Activated T-helper 17 cell treated with anti-CD3 and anti-CD28 coated beads, Interleukin-2, amount 50 U/mL, for 72 hours (primary cell): ENCODE measurements at places on chromosomes 1 and 21. TPM values are rescaled to one million over a fixed set of nuclear protein-coding genes. Genes with fewer than 3 reads are reported as not detected.

The MEAF6 gene
- total RNA-seq: 53.1 TPM

The FNDC5 gene
- total RNA-seq: not detected

The SPATA46 gene
- total RNA-seq: not detected

The PRAMEF4 gene
- total RNA-seq: not detected

The EXOC8 gene
- 15.5 TPM for total RNA-seq

The FOXD2 gene
- total RNA-seq: 0.29 TPM

The DNAJC28 gene
- total RNA-seq: 0.54 TPM

The FAM110D gene
- not detected for total RNA-seq

The CASQ2 gene
- not detected for total RNA-seq

The CFHR1 gene
- 0.24 TPM for total RNA-seq

The OR2T35 gene
- not detected for total RNA-seq

The LCE1F gene
- not detected for total RNA-seq

The HSD3B1 gene
- not detected for total RNA-seq

The SAMD13 gene
- total RNA-seq: not detected

The SMIM1 gene
- 1.5 TPM for total RNA-seq

The BMP8B gene
- 0.37 TPM for total RNA-seq

The PDE9A gene
- 6.9 TPM for total RNA-seq

The OR2AK2 gene
- total RNA-seq: 0.26 TPM

The PKLR gene
- total RNA-seq: not detected

The LHX8 gene
- total RNA-seq: not detected

The SH3D21 gene
- total RNA-seq: 245 TPM

The PRXL2B gene
- 36.3 TPM for total RNA-seq

The LORICRIN gene
- total RNA-seq: not detected

The AMY2A gene
- not detected for total RNA-seq

The KLHDC7A gene
- total RNA-seq: not detected

The ZNF697 gene
- total RNA-seq: not detected

The PADI1 gene
- total RNA-seq: not detected

The S100A8 gene
- not detected for total RNA-seq

The NKAIN1 gene
- total RNA-seq: not detected

The YBX1 gene
- total RNA-seq: 981 TPM

The TYW3 gene
- total RNA-seq: 37.3 TPM

The BRDT gene
- total RNA-seq: not detected

The ESRRG gene
- not detected for total RNA-seq

The WNT2B gene
- 0.48 TPM for total RNA-seq

The CR1L gene
- 0.32 TPM for total RNA-seq

The LENEP gene
- total RNA-seq: 0.77 TPM

The TEKT2 gene
- total RNA-seq: 0.64 TPM

The FAM3B gene
- not detected for total RNA-seq

The LRRC40 gene
- total RNA-seq: 24.0 TPM

The RUSC1 gene
- total RNA-seq: 22.3 TPM

The RGS16 gene
- total RNA-seq: 32.1 TPM

The DNAI4 gene
- 1.4 TPM for total RNA-seq

The PODN gene
- total RNA-seq: not detected

The CDC20 gene
- 199 TPM for total RNA-seq

The PRAMEF10 gene
- not detected for total RNA-seq

The SLC9C2 gene
- total RNA-seq: not detected

The HMCN1 gene
- total RNA-seq: 0.06 TPM

The SUSD4 gene
- total RNA-seq: 0.42 TPM

The DONSON gene
- total RNA-seq: 39.8 TPM

The SH2D5 gene
- total RNA-seq: not detected
